ENCODE measurements at places on chromosomes 2 and 18. TPM values are rescaled to one million over a fixed set of nuclear protein-coding genes. Genes with fewer than 3 reads are reported as not detected.

CAVIN2 gene
- total RNA-seq, result 145 TPM

BCL11A gene
- 16.9 TPM for total RNA-seq

ABCB11 gene
- 0.03 TPM for total RNA-seq

EVX2 gene
- total RNA-seq, result not detected

UGT1A8 gene
- total RNA-seq, result not detected

DNA sequence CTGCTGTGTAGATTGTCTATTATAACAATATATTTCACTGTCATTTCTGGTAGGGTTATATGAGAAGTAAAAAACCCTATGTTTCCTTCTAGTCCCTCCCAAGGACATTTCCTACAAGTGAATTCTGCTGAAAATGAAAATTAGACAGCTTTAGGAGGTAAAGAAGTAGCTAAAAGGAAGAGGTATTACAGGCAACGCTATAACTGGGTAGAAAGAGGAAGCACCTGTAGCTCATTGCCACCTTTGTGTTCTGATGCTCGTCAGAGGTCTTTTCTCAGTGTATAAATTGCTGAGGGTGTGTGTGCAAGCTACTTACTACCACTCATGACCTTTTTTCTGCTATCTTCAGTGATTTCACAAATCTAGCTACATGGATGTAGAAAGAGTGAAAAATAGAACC lies 1.4 kb downstream of the DNAJC10 start:
- no peak for DNase-seq

DNA sequence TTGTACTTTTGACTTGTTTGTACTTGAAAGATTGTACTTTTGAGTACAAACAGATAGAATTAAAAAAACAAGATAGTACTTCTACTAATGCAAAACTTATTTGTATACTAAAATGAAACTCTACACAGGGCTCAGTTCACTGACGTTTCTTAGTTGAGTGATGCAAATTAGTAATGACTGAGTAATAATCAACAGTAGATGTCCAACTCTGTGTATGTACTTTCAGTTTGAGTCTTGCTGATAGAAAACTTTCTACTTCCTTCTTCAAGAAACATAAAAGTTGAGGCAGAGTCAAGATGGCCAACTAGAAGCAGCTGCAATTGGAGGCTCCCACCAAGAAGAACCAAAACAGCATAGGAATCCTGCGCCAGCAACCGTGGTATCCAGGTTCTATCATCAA lies 585.0 kb downstream of the NR4A2 start:
- DNase-seq, result no peak

DNA sequence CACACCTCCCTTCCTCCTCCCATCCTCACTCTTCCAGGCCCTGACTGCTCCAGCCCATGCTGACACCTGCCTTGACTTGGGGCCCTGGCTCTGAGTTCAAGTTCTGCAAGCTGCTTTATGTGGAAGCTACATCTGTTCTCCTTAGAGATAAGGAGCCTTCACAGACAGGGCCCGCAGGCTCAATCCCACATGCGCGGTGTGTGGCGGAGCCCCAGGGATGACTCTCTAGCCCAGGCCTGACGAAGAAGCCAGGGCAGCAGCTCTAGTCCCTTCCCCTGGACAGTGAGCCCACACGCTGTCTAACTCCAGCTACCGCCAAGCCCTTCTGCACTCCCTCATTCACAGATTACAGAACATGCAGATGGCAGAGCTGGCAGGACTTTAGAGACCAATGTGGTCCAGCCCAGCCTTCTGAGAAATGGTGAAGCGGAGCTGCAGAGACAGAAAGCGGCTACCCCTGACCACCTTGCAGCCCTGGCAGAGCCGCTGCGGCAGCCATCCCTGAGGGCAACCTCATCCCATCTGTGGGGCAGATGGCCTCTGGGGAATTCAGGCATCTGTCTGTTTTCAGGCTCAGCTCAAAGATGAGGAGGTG lies 304.3 kb downstream of the CELF4 start:
- DNase-seq, result no peak

DNA sequence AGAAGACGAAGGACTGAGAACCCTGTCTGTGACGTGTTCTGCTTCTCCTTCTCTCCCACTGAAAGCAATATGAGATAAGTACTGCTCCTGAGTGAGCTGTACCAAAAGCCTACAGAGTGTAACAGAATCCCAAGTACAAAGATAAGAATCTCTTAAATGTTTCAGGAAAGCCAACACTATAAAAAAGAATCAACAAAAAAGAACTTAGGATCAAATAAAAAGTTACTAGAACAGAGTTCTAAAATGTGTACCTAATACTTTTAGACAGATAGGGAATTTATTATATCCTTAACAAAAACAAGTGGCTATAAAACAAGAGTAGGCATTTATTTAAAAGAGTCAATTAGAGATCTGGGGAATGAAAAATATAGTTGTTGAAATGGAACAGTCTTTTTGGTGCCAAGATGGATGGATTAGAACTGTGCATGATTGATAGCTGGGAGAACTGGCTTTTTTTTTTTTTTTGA lies 49.0 kb downstream of the NCOA1 start:
- DNase-seq, result no peak

DNA sequence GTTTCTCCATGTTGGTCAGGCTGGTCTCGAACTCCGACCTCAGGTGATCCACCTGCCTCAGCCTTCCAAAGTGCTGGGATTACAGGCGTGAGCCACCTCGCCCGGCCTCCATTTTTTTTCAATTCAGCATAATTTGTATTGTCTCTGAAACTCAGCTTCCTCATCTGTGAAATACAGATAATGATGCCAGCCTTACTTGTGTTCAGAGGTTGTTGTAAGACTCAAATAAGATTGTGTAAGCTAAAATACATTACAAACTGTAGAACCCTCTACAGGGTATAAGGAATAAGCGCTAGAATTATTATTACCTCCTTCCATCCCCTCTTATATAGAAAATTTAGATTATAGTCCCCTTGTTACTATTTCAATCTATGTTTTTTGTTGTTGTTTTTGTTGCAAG lies 24.8 kb upstream of the STARD7 start:
- DNase-seq, result no peak

DNA sequence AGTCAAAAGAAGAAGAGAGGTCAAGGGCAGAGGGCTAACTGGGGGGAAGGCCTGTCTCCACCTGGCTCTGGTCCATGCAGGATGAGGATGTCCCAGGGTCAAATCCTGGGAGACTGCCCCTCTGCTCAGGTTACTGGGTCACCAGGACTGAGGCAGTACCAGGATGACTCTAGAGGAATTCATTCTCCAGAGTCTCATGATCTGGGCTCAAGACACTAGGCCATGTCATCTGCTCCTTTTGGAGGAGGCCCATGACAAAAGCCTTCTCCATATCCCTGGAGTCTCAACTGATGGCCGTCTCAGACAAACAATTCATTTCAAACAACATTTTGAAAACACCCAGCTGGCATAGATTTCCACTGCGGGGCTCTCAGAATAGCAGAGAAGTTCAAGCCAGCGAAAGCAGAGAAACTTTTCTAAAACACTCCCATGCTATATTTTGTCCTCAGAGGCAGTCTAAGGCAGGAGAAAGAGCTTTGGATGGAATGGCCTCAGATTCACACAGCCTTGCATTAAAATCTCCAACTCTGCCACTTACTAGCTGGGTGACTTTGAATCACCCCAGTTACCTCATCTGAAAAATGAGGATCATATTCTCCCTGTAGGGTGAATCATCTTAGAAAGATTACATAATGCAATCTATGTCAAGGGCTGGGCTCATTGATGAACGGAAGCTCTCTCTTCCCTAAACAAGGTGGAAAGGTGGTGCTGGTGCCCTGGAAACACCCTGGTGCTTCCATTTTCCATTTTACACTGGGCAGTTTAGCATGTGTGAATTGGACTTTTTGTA lies 48.8 kb upstream of the LCLAT1 start:
- no peak for DNase-seq

- DNase-seq, result no peak
Observed at GRCh38 chr18:8982416-8983183, 119.9 kb upstream of the NDUFV2 start.

DNA sequence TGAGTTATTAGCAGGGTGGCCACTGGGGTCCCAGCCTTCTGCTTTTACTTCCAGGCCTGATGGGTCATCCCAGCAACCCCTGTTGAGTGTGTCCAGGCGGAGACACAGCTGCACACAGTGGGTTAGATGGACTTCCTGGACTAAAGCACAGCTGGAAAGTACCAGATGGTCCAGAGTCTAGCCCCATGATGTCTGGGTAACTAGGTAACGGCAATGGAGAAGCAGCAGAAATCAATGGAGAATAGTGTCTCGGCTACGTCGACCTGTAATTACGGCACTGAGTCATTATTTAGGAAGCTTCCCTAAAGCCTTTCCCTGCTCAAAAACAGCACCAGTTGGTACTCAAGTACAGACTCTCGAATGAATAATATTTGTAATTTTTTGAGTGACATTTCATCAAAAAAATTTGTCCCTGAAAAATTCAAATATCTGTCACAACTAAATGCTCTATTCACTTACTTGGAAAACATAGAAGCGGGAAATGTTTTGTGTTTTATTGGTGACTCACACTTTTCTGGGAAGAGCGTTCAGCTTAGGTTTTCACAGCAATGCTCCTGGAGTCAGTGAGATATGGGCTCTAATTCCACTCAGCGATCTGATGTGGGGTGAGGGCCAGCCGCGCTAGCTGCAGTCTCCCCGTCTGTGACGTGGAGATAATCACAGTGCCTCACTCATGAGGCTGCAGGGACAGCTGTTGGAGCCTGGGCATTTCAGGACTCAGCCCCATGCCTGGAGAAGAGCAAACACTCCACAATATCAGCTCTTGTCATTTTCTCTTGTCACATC lies 16.2 kb upstream of the ARL4C start:
- DNase-seq, result no peak

- no peak for DNase-seq
Observed at GRCh38 chr18:22739789-22740188, 193.3 kb upstream of the RBBP8 start.

DNA sequence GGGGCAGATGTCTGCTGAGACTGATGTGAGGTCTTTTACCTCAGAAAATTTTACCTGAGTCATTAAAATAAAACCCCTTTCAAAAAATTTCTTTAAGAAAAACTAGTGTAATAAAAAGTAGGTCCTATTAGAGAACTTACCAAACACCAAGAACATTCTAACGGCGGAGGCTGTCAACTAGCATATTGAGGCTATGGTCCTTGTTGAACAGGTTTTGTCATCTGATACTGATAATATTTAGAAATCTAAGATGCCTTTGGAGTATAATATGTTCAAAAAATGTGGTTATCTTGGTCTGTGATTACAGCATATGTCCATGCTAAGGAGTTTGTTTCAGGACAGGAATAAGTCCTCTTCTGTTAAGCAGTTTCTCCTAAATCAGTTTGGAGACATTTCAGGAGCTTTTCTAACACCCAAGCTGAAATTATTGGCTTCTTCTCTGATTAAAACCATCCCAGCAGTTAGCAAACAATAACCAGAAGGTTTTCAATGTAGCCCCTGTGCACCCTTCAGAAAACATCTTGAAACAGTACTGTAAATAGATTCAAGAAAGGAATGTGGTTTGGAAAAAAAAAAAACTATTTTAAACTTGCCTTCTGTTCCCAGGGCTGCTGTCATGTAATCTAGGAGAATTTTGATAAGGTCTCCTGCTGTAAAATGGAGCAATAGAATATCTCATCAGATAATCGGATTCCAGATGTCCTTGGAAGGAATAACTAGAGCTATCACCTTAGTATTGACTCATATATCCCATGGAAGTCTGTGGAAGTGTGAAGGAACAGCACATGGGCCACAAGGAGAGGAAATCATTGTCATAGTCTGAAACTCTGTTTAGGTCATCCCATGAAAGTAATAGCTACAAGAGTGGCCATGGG lies 58.7 kb upstream of the B3GNT2 start:
- DNase-seq, result no peak

- DNase-seq, result peak; percentile 56
Observed at GRCh38 chr2:42906111-42906556, 113.8 kb upstream of the HAAO start.

DNA sequence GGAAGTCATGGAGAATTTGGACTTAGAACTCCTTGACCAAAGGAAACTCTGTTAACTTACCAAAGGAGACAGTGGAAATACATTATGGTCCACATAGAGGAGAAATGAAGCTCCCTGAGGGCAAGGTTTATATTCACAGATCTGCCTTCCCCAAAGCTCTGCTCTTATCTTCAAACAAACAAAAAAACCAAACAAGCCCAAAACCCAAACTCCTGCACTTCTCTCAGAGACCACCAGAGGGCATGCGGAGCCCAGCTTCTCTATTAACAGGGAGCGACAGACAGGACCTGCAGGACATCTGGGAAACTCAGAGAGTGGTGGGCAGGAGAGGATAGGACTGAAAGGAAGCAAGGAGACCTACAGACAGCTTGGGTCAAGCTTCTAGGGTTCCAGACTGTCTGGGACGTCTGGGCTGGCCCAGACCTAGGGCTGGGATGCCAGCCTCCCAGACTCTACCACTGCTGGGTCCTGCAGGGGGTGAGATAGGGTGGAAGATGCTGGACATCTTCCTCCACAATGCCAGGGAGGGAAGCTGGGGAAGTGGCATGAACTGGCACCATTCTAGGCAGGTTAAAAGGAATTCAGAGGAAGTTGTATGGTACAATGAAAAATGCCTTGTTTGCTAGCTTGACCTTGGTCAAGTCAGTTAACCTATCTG lies 4.0 kb upstream of the WNT10A start:
- no peak for DNase-seq

DNA sequence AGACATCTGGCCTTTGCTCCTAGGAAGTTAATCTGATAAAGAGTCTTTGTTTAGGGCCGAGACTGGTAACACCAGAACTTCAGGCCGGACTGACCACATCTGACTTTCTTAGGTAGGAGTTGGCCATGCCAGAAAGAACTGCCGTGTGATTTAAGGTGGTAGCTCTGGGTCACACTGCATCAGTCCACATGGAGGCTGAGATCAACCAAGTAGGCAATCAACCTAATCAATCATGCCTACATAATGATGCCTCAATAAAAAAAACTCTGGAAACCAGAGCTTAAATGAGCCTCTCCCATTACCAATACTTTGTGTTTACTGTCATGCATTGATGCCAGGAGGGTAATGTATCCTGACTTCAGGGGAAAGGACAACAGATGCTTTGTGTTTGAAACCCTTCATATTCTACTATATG lies 44.1 kb upstream of the ORC2 start:
- no peak for DNase-seq

- no peak for DNase-seq
Observed at GRCh38 chr18:35278969-35279368, 11.1 kb downstream of the ZSCAN30 start.

DNA sequence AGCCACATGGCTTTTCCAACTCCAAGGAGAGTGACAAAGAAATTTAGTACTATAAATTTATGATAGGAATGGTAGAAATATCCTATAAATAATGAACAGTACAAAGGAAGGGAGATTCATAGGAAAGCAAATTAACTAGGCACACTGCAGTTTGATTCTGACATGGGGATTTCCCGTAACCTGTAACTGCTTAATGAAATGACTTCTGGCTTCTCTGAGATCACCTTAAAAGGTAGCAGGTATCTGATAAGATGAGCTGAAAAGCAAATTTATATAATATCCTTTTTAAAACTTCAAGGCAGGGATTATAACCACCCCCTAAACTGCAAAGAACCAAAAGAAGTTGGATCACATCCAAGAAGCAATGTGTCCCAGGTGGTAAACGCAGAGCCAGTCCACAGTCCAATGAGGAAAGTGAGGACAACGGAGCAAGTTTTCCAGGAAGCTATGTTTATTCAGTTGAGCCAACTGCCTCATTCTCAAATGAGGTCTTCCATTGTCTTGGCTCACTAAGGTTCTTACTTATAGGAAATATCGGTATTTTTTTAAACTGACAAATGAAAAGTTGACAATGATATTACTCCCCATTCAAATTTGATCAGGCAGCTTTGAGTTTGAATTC lies 43.0 kb downstream of the WIPF1 start:
- no peak for DNase-seq

- no peak for DNase-seq
Observed at GRCh38 chr2:164826293-164827243, 15.1 kb downstream of the COBLL1 start.

Measured in cardiac septum (tissue), 1 donor.